ENCODE measurements at places on chromosomes 7 and 10.

DNA sequence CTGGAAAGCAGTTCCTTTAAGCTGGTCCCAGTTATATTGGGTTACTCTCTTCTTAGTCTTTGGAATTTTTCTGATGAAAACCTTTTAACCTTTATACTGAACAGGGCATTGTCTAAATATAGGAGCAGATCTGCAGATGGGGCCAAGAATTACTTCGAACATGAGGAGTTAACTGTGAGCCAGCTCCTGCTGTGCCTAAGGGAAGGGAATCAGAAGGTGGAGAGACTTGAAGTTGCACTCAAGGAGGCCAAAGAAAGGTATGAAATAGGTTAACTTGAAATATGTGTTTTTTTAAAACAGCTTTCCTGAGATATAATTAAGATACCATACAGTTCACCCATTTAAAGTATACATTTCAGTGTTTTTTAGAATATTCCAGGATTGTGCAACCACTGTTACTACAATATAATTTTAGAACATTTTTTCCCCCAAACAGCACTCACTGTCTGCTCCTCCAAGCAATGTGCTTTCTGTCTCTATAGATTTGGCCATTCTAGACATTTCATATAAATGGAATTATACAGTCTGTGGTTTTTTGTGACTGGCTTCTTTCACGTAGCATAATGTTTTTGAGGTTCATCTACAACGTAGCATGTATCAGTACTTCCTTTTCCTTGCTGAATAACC lies 18.9 kb downstream of the OPTN start:
- no peak for DNase-seq

DNA sequence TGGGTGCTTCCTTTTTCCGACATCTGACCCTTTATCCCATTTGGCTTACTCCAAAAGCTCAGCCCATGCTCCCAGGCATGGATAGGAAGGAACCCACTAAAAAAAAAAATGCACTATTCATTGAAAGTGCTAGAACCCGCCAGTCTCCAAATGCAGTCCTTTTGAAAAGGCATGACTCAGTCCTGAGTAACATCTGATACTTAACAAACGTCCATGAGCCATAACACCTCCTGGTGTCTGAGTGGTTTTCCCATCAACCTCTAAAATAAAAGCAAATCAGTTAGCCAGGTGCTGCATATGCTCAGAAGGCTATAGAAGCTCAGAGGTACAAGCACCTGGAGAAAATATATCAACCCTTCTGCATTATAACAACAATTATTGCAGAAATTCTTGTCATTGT lies 45.0 kb upstream of the CACUL1 start:
- no peak for DNase-seq

DNA sequence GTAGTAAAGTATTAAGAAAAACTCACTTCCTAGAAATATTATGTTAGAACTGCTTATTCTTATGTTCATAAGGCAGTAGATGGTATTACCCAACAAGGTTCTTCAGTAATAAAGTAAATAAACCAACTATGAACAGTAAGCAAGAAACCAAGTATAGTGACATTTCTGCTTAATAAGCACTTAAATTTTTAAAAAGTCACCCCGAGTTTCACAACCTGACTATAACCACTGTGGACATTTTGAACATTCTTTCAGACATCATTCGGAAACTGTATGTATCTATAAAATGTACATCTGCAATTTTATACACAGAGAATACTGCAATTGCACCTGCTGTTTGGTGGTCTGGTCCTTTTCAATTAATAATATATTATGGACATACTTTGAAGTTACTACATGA lies 1073.6 kb downstream of the XPNPEP1 start:
- DNase-seq, result no peak

GRCh38 chr10:22003964-22004281 lies 393 bp upstream of the DNAJC1 start:
- DNase-seq, result no peak

DNA sequence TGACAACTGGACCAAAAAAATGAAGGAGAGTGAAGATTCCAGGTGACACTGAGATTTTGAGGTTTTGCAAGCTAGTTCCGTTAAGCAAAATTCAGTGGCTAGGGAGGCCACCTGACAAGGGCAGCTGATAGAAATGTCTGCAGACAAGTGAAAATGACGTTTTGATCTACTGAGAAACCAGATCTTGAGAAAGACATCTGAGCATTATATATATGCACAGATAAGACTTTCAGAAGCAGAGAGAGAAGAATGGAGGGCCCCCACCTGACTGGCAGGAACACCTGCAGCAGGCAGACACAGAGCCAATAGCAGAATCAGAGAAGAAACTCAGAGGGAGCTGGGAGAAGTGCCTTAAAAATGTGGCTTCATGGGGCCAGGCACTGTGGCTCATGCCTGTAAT lies 76.1 kb upstream of the LRGUK start:
- no peak for DNase-seq

- DNase-seq, result no peak
Measured at GRCh38 chr7:32078824-32079223, 8.6 kb upstream of the PDE1C start.

GRCh38 chr10:52215745-52216361 lies 98.2 kb upstream of the DKK1 start:
- DNase-seq, result peak; percentile 21

- DNase-seq, result no peak
Measured at GRCh38 chr7:1866601-1867000, 196.5 kb downstream of the ELFN1 start.

GRCh38 chr7:53336105-53336668 lies 300.8 kb downstream of the POM121L12 start:
- DNase-seq, result no peak

- DNase-seq, result no peak
Measured at GRCh38 chr7:138092486-138093028, 16.3 kb downstream of the AKR1D1 start.

GRCh38 chr7:94344826-94345225 lies 49.9 kb upstream of the COL1A2 start:
- peak; percentile 64 for DNase-seq

DNA sequence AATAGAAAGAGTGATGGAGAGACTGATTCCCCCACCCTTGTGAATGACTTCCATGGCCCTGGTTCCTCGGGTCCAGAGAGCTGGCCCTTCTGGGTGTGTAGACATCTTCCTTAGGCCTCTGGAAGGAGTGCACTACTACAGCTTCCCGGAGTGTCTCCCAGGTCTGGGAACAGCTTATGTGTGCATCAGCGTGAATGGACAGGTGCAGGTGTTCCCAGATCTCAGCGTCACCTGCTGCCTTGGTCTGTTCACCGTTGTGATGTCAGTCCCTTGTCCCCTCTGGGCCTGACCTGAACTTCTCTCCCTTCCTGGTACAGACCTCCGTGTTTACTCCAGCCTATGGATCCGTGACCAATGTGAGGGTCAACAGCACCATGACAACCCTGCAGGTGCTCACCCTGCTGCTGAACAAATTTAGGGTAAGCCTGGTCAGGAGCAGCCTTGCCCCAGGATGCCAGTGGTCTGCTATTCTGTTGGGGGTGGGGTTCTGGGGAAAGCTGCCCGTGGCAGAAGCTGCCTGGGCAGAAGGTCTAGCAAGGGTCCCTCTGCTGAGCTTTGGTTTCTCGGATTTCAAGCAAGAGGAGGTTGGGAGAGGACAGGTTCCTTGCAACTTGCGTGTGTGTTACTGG lies 10.5 kb upstream of the DEPP1 start:
- DNase-seq, result no peak

DNA sequence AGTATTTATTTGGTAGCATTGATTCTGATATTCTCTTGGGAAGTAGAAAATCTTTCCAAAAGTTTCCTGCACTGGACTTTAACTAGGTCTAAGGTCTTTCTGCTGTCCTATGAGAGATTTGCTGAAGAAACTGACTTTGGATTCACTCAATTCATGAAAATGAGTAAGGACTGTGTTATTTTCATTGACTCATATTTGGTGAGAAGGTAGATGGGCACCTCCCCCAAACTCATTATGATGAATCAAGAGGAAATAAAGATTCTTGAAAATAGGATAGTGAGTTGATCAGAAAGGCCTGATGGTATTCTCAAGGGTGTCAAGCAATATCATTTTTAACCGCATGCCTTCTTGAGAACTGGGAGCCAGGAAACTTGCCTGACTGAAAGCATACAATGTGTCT lies 110.3 kb downstream of the RNF133 start:
- no peak for DNase-seq

DNA sequence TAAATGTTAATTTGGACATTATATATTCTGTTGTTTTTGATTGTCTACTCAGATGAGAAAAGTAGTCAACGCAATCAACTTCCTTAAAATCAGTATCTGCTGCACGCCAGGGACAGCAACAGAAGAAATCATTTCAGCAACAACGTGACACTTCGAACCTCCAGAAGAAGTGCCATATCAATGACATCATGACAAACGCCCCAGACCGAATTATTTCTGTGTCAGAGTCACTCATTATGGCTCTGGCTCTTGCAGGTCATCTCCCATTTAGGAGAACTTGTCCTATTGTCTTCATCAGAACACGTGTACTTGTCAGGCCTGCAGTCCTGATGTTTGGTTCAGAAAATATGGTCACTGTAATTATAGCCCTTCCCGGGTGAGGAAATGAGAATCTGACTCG lies 276.3 kb downstream of the ADARB2 start:
- DNase-seq, result no peak

DNA sequence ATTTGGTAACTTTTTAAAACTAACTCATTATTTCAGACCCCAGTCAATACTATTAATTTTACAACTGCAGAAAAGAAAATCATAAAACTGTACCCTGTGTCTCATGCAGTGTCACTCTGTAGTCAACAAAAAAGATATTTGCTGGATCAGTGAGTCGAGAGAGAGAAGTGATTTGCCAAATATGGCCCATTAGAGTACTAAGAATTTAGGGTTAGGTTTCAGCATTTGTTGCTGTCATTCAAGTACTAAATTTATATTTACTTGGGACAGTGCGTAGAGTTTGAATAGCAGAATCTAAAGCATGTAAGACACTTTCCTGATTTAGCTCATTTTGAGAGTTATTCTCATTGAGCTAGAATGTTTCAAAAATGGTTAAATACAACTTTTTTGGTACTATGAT lies 38.9 kb downstream of the CACNA2D1 start:
- no peak for DNase-seq

GRCh38 chr10:111267673-111268072 lies 190.8 kb downstream of the ADRA2A start:
- DNase-seq, result no peak

DNA sequence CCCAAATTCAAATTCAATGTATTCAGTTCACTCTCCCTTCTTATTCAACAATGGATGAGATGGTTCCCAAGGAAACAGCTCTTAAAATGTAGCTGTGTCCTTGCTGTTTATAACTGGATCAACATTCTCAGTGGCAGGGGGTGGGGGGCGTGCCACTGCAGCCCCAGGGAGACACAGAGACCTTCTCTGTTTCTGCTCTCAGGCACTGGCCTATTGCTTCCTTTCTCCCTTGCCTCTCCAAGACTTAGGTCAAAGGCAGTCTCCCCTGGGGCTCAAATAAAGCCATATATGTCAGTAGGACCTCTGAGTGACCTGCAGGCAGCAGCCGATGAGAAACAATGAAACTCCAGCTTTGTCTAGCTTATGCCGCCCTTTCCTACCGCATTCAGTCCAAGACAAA lies 20.7 kb downstream of the VSTM4 start:
- DNase-seq, result no peak

- DNase-seq, result no peak
Measured at GRCh38 chr7:128867842-128868623, 5.4 kb downstream of the ATP6V1F start.

DNA sequence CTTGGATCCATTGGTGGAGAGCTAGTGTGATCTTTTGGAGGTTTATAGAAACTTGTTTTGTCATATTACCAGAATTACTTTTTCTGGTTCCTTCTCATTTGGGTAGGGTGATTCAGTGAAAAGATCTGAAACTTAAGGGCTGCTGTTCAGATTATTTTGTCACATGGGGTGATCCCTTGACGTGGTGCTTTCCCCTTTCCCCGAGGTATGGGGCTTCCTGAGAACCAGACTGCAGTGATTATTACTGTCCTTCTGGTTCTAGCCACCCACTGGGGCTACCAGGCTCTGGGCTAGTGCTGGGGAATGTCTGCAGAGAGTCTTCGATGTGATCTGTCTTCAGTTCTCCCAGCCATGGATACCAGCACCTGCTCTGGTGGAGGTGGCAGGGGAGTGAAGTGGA lies 1030.0 kb downstream of the GRM8 start:
- DNase-seq, result no peak

DNA sequence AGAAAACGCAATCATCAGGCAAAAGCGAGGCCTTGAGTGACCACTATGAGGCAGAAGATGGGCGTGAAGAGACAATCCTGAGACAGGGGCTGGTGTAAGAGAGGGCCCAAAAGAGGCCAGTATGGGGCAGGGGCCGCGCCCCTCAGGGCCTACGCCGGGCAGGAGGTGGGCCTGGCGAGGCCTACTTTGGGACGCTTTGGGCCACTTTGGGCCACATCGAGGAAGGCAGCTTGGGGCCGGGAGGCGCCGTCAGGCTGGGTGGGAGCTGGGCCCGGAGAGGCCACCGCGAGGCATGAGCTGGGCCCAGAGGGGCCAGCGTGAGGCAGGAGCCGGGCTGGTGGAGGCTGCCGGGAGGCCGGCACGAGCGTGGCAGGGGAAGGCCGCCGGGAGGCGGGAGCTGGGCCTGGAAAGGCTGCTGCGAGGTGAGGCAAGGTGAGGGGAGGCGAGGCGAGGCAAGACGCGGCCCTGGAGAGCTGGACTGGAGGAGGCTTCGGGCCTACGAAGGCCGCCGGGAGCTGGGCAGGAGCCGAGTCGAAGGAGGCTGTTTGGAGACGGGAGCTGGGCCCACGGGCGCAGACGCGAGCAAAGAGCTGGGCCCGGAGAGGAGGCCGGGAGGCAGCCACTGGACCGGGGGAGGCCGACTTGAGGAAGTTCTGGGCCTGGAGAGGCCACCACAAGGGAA lies 171.3 kb downstream of the TPST1 start:
- no peak for DNase-seq

DNA sequence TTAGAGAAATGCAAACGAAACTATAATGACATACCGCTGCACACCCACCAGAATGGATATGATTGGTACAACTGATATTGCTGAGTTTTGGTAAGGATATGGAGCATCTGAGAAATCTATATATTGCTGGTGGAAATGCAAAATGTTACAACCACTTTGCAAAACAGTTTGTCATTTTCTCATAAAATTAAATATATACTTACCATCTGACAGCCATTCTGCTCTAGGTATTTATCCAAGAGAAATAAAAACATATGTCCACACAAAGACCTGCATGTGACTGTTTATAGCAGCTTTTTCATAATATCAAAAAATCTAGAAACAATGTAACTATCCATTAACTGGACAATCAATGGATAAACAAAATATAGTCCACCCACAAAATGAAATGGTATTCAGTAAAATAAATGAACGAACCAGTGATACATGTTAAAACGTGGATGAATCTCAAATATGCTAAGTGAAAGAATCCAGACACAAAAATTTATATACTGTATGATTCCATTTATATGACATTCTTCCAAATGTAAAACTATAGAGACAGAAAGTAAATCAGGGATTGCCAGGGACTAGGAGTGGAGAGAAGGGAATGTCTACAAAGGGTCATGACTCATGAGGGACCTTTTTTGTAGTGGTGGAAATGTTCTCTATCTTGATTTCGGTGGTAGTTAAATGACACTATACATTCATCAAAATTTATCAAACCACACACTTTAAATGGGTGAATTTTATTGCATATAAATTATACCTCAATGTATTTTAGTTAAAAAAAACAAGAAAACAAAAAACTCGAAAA lies 312.0 kb upstream of the GLI3 start:
- no peak for DNase-seq

GRCh38 chr7:101124376-101125056 lies 2.4 kb upstream of the SERPINE1 start:
- DNase-seq, result peak; percentile 95
